Stimulated activated CD4-positive, alpha-beta T cell treated with anti-CD3 and anti-CD28 coated beads, Interleukin-4, amount 100 ng/mL, for 1 hour (primary cell): ENCODE measurements at places on chromosomes 7 and 10.
A peak's percentile ranks its signal among the peaks of the same experiment; 100 is the strongest.

DNA sequence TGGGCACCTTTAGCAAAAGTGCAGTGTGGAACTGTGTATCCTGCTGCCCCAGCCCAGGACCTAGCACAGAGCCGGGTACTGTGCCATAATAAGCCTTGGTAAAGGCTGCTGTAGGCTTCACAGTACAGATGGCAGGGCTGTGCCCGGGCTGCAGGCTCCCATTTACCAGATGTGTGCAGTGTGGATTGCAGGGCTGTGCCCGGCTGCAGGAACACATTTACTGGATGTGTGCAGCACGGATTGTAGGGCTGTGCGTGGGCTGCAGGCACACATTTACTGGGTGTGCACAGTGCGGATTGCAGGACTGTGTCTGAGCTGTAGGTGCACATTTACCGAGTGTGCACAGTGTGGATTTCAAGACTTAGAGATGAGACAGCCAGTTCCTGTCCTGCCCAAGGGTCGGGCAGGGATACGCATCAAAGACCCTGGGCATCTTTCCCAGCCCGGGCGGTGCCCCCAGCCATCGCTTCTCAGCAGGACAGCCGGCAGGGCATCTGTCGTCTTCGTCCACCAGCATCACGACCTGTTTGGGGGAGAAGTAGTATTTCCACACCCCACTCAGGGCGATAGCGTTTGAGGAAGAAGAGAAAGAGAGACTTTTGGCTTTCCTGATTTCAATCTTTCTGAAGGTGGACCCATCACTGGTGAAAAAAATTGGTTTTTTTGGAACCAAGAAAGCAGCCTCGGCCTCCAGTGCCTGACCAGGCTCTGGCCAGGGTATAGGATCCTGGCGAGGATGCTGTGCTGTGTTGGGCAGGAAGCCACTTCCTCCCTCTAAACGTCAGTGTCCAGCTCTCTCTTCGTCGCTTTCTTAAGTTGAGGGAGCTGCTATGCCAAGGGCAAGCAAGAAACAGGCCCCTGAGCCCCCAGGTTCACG lies 180.8 kb downstream of the CUX1 start:
- no peak for DNase-seq

GRCh38 chr10:107232013-107232412 lies 67.5 kb upstream of the SORCS1 start:
- DNase-seq: no peak

GRCh38 chr7:137169282-137169698 lies 174.2 kb downstream of the PTN start:
- DNase-seq: no peak

DNA sequence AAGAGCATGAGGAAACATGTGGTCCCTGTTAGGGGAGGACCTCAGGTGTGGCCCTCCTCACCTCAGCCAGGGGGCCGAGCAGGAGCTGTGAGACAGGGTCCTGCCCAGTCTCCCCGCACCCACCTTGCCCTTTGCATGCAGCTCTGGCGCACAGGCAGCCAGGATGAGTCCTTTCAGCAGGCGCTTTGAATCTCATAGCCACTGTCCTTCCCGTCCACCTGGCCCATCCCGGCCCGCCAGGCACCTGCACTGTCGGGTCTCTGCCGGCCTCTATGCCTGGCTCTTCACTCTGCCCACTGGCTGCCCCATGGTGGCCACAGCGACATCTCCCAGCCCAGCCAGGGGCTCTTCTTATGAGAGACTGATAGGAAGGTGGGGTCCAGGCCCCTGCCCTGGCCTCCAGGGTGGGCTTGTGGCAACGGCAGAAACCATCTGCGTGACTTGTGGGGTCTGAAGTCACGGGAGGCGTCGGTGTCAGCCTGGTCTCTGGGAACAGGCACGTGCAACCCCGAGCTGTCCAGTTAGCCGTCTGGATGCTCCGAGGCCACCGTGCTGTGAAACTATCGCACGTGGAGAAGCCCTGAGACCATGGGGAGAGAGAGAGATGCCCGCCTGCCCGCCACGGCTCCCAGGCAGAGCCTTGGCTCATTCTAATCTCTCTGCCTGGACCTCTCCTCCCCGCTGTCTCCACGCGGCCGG lies 37.4 kb downstream of the FOXL3 start:
- DNase-seq: no peak

- no peak for DNase-seq
These were observed 68.5 kb upstream of the TNRC18 start for GRCh38 chr7:5492020-5492635.

DNA sequence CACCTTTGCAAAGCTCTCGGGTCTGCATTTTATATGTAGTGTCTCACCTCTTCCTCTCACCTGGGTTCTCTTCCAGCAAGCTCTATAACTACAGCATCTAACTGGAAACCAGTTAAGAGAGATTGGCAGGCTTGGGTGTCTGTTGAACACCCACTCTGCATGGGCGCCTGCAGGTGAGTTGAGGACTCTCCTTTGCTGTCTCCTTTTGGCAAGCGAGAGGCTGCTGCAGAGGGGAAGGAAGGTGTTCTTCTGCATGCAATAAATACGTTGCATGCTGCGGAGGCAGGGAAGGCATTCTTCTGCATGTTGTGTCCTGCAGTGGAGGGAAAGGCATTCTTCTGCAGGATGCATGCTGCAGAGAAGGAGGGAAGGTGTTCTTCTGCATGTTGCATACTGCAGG lies 81.4 kb upstream of the ADAM12 start:
- no peak for DNase-seq

GRCh38 chr7:116511552-116512519 lies 12.3 kb downstream of the CAV2 start:
- no peak for DNase-seq

DNA sequence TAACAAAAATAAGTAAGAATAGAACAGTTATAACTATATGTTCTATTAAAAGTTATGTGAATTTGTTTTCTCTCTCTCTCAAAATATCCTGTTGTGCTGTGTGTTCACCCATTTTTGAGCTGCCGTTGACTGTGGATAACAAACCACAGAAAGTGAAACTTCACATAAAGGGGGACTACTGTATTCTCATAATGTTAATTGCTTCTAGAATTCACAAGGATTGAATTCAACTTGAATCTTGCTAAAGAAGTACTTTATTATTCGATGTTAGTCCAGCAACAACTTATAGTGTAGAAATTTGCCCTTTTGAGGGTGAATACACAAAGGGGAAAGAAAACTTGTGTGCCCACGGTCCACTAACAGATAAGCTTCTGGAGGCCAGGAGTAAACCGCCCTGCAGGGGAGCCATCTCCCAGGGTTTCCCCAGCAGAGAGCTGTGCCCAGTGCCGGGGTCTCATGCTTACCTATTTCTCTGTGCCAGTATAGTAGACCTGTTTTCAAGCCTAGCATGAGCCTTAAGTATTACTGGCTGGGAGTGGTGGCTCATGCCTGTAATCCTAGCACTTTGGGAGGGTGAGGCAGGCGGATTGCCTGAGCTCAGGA lies 87.1 kb downstream of the KAT6B start:
- DNase-seq: no peak

DNA sequence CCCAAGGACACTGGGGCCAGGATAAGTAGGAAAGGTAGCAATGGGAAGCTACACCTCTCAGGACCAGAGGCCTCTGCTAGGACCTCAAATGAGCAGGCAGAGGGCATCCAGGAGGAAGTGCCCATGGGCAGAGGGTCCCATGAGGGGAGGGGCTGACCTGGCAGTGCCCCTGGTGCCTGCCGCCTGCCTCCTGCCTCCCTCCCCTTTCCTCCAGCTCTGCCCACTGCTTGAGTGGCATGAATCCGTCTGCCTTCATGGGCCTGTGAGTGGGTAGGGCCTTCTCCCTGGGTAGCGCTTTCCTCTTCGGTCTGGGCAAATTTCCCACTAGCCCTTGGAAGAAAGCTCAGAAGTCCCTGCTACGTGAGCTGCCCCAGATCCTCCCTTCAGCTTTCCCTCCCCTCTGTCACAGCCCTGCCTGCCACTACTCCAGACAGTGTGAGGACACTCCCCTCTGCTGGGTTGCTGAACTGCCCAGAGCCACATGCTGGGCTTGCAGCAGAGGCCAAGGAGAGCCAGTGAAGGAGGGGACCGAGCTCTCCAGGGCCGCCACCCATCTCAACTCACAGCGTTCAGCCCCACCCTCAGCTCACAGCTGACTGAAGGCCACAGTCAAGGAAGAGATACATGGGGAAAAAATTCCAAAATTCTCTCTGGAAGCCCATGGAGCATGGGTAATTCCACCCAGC lies 141.4 kb downstream of the ARHGAP22 start:
- no peak for DNase-seq

- no peak for DNase-seq
These were observed 7.1 kb upstream of the TFPI2 start for GRCh38 chr7:93897680-93898079.

GRCh38 chr10:75922435-75922834 lies 491.0 kb downstream of the LRMDA start:
- no peak for DNase-seq

DNA sequence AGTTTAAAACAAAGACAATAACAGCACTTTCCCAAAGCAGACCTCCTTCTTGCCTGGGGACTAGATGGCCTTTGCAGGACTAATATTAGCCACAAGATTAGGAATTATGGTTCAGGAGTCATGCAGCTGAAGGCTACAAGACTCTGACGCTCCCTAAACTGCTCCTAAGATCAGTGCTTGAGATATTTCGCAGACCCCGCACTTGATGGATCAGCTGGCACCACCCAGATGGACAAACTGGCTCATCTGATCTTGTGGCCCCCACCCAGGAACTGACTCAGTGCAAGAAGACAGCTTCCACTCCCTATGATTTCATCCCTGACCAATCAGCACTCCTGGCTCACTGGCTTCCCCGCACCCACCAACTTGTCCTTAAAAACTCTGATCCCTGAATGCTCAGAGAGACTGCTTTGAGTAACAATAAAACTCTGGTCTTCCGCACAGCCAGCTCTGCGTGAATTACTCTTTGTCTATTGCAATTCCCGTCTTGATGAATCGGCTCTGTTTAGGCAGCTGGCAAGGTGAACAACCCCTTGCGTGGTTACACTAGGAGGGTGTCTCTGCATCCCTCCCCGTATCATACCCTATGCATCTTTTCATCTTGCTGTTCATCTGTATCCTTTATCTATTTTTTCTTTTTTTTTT lies 26.9 kb upstream of the NRBF2 start:
- no peak for DNase-seq

- no peak for DNase-seq
These were observed 138.8 kb downstream of the CELF2 start for GRCh38 chr10:11156480-11156879.

DNA sequence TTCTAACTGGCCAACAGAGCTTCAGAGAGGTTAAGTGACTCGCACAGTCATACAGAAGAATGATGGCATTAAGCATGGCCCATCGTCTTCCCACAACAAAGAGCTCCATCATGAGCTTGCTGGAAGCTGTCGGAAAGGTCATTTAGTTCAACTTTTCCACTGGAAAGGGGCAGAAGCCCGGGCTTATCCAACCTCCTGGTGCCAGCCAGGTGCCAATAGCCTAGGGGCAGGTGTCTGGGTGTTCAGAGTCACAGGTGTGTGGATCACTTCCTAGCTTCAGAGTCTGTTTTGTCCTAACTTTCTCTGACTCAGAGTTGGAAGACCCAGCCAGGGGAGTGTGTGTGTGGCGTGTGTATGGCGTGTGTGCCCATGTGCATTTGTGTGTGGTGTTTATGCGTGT lies 1.3 kb upstream of the TRPV6 start:
- no peak for DNase-seq

DNA sequence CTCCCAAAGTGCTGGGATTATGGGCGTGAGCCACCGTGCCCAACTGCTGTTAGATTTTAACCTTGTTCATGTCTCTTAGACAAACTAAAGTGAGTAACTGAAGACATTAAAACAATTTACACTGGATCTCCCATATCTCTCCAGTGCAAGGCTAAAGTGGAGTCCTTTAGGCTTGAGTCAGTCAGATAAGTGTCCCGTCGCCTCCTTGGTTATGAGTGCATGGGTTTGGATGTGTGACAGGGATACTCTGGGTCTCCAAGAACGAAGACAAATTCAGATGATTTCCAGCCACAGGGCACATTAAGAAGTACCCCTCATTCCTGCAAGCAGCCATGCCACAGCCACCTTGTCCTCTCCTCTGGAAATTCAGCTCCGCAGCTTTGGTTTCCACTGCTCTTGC lies 66.1 kb upstream of the PDZD8 start:
- no peak for DNase-seq

GRCh38 chr10:6423004-6423403 lies 157.1 kb downstream of the PRKCQ start:
- DNase-seq: peak; percentile 38

GRCh38 chr7:15853832-15854470 lies 167.5 kb upstream of the MEOX2 start:
- DNase-seq: no peak

GRCh38 chr7:83677180-83677866 lies 28.4 kb upstream of the SEMA3E start:
- no peak for DNase-seq

- no peak for DNase-seq
These were observed 66.7 kb upstream of the PDZD8 start for GRCh38 chr10:117441812-117442443.

- DNase-seq: no peak
These were observed 26.1 kb downstream of the SHTN1 start for GRCh38 chr10:116978901-116979300.

GRCh38 chr7:151863386-151864079 lies 13.4 kb downstream of the PRKAG2 start:
- DNase-seq: no peak

DNA sequence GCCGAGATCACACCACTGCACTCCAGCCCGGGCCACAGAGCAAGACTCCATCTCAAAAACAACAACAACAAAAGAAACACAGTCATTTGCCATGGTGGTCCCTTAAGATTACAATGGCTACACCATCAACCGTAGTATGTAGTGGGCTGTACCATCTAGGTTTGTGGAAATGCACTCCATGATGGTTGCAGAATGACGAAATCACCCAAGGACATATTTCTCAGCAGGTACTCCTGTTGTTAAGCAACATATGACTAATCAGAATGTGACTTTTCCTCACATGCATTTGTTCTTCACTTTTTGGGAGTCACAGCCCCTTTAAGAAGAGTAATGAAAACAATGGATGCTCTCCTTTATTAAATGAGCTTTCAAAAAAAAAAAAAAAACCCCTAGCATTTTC lies 11.0 kb downstream of the SVIL start:
- DNase-seq: no peak

GRCh38 chr7:46763344-46763743 lies 818.6 kb downstream of the TNS3 start:
- DNase-seq: no peak

GRCh38 chr10:67471022-67471421 lies 225.0 kb downstream of the CTNNA3 start:
- no peak for DNase-seq

DNA sequence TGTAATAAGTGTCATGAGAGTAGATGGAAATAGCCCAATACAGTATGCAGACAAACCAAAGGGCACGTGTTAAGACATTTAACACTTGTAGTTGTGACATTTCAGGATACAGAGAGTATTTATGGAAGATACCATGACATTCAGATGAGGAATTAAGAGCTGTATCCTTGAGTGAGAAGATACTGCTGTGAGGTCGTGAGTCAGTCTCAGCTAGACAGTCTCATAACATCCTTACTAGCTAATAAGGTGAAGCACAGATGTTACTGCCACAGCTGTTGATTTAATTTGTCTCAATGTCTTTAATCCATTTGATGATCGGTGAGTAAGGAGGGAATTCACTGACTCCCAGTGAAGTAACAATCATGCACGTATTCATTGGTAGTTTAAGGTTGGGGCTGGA lies 288.0 kb upstream of the AKR1E2 start:
- no peak for DNase-seq
